ENCODE measurements at places on chromosomes 2 and 18. TPM values are rescaled to one million over a fixed set of nuclear protein-coding genes. Genes with fewer than 3 reads are reported as not detected.

GRCh38 chr18:1435487-1435886, 530.8 kb downstream of the ADCYAP1 start:
- DNase-seq, result no peak

- no peak for DNase-seq
These were observed 156.4 kb downstream of the SMAD7 start for GRCh38 chr18:48794251-48794970.

GRCh38 chr2:232875256-232876121, 5.4 kb downstream of the SNORC start:
- DNase-seq, result peak; percentile 18

The CDKL4 gene
- 1.2 TPM for total RNA-seq

- DNase-seq, result no peak
These were observed 176.3 kb downstream of the PIK3C3 start for GRCh38 chr18:42131066-42131929.

DNA sequence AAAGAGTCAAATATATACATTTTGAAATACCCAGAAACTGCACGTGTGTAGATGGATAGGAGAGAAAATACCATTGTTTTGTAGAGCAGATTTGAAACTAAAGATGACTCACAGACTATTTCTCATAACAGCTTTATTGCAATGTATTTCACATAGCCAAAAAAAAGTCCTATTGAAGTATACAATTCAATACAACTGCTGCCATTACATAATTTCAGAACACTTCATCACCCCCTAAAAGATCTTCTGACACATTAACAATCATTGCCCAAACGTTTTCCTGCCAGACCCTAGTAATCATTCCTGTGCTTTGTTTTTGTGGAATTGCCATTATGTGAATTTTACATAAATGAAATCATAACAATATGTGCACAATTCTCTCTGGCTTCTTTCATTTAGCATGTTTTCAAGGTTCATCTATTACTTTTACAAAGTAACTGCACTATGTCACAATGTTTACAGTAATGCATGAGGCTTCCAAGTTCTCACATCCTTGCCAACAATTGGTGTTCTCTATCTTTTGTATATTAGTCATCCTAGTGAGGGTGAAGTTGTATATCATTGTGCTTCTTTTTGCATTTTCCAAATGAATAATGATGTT, 378.6 kb upstream of the CWC22 start:
- peak; percentile 48 for DNase-seq

GRCh38 chr2:34853646-34854045, 1254.5 kb upstream of the FAM98A start:
- DNase-seq, result no peak

- no peak for DNase-seq
These were observed 24.9 kb downstream of the MLPH start for GRCh38 chr2:237511885-237512405.

The NCKAP1 gene
- 130 TPM for total RNA-seq

DNA sequence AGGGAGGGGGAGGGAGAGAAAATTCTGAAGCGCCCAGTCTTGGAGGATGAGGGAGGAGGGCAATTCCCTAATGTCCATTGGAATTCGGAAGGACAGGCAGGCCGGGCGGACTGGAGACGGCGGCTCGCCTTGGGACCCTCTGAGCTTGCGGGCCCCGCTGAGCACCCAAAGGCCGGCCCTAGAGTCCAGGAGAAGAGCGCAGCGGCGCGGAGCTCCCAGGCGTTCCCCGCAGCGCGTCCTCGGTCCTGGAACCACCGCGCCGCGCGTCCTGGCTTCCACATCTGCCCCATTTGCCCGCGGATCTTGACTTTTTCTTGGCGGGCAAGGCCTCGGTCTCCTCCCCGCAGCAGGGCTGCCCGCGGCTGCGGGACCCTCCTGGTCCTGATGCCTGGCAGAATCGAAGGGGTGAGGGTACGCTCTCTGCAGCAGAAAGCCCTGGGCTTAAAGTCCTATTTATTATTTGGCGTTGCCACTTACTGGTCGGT, 675 bp upstream of the MLPH start:
- DNase-seq, result no peak

- no peak for DNase-seq
These were observed 174.6 kb upstream of the PID1 start for GRCh38 chr2:229445501-229446211.

DNA sequence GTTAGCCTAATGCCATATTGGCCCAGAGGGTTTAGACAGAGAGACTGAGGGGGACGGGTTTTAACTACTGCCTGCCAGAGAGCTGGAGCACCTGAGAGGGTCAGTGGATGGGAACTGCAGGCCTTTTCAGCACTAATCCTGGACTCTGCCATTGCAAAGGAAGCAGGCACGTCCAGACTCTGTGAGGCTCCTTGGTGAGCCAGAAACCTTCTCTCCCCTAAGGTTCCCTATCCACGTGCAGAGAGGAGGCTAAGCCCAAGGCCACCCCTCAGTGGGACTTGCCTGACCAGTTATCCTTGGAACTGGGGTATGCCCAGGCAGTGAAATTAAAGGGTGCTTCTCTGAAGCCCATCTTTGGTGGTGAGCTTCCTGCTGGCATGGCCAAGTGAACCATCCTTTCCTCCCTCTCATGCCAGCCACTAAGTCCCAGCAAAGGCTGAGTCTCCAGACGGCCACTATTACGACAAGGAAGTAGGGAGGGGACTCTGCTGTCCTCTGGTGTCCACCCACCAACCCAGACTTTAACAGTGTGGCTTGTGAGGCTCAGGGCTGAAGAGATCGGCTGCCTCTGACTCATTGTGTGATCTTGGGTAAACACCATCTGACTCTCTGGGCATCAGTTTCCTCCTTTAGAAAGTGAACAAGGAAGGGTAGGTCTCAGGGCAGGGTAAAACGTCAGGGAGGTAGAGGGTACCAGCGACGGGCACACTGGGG, 3.9 kb upstream of the MLPH start:
- DNase-seq, result peak; percentile 26

GRCh38 chr2:96265349-96265839, 403 bp downstream of the TMEM127 start:
- DNase-seq, result peak; percentile 46

Measured in endothelial cell of umbilical vein (primary cell).